Activated naive CD8-positive, alpha-beta T cell treated with anti-CD3 and anti-CD28 coated beads, Interleukin-2, amount 10 ng/mL, durations not matched to agents 7 days and 5 days (primary cell): ENCODE measurements at places on chromosomes 7 and 10. TPM values are rescaled to one million over a fixed set of nuclear protein-coding genes. Genes with fewer than 3 reads are reported as not detected.

The PDK4 gene
- 0.39 TPM for total RNA-seq

The EBLN1 gene
- not detected for total RNA-seq

The PPP1R9A gene
- total RNA-seq: 0.42 TPM

The RADIL gene
- total RNA-seq: 0.17 TPM

The ADRA2A gene
- not detected for total RNA-seq

The ANKRD2 gene
- 0.23 TPM for total RNA-seq

The TMEM178B gene
- total RNA-seq: 0.06 TPM

The RSPH10B2 gene
- 1.0 TPM for total RNA-seq

The GDF2 gene
- total RNA-seq: not detected

The SPAM1 gene
- not detected for total RNA-seq
